NCI-H2081 (cell line): ENCODE measurements at places on chromosomes 11 and 22.

DNA sequence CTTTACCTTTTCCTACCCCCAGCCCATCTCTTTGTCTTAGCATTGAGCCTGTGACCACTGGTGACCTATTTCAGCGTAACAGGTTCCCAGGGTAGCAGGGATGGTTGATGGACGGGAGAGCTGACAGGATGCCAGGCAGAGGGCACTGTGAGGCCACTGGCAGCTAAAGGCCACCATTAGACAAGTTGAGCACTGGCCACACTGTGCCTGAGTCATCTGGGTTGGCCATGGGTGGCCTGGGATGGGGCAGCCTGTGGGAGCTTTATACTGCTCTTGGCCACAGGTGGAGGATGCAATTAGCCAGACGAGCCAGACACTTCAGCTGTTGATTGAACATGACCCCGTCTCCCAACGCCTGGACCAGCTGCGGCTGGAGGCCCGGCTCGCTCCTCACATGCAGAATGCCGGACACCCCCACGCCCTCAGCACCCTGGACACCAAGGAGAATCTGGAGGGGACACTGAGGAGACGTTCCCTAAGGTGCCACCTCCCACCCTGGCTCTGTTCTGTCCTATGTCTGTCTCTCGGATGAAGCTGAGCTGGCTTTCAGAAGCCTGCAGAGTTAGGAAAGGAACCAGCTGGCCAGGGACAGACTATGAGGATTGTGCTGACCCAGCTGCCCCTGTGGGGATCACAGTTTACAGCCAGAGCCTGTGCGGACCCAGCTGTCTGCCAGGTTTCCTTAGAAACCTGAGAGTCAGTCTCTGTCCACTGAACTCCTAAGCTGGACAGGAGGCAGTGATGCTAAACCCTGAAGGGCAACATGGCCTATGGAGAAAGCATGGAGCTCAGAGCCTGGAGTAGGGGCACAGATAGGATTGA, 29.8 kb downstream of the PIK3IP1 start:
- DNase-seq: no peak

- DNase-seq: no peak
Observed at GRCh38 chr11:78832226-78832947, 257.7 kb upstream of the NARS2 start.

DNA sequence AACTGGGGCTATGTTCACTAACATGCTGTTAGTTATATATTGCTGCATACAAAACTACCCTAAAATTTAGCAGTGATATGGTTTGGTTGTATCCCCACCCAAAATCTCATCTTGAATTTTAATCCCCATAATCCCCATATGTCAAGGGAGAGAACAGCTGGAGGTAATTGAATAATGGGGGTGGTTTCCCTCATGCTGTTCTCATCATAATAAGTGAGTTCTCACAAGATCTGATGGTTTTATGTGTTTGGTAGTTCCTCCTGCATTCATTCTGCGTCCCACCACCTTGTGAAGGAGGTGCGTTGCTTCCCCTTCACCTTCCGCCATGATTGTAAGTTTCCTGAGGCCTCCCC, 10.0 kb upstream of the PATL1 start:
- DNase-seq: no peak

DNA sequence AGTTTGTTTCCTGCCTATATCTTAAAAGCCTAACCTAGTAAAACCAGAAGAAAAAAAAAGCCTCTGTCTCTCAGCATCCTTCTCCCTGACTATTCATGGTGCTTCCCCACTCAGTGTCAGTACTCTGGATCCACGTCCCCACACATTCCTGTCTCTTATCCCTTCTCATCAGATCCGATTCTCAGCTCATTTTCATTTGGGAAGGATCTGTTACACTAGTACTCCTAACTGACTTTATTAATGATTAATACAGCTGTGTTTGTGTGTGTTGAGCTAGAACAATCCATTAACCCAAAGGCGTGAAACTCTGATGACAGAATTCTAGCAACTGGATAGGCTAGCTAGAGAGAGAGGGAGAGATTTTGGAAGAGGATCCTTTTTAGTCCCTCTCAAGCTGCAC, 1.5 kb downstream of the PRRG4 start:
- DNase-seq: no peak

DNA sequence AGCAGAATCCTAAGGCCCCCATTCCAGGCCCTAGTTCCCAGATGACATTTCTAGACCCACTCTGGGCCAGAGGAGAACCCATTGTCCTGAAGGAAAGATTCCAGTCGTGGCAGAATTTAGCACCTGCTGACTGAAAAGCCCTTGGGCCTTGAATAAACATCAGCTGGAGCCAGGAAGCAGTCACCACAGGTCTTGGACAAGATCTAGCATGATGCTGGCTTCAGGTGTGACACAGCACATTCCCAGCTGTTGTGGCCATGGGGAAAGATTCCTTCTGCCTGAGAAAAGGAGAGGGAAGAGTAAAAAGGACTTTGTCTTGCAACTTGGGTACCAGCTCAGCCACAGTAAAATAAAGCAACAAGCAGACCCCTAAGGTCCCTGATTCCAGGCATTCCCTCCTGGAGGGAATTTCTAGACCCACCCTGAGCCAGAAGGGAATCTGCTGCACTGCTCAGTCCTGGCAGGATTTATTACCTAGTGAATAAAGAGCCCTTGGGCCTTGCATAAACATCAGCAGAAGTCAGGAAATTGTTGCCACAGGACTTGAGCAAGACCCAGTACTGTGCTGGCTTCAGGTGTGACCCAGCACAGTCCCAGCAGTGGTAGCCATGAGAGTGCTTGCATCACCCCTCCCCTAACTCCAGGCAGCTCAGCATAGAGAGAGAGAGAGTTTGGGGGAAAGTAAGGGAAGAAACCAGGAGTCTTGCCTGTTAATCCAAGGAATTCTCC, 42.5 kb upstream of the PAMR1 start:
- DNase-seq: no peak

- no peak for DNase-seq
Observed at GRCh38 chr22:44721213-44721612, 19.2 kb downstream of the PRR5 start.

GRCh38 chr22:28075358-28075981, 156.4 kb upstream of the PITPNB start:
- DNase-seq: no peak

DNA sequence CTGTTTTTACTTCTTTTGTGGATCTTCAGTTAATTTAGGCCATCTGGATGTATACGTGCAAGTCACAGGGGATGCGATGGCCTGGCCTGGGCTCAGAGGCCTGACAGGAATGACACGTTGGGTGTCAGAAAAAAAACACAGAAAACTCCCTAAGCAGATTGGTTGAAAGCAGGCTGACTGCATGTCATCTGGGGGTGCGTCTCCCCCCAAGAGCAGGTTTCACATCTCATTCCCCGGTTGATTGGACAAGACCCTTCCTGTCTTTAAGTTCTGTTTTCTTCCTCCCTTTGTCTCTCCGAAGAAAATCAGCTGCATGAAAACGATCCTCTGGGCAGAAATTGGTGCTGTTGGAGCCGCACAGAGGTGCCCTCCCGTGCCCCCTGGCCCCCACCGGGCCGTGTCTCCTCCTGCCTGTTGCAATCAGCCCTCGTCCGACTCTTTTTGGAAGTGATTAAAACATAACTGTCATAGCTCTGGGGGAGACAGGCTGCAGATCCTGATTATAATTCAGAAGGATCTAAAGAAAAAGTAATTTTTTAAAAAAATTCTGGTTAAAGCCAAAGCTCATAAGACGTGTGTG, 71.8 kb upstream of the PARVG start:
- no peak for DNase-seq

GRCh38 chr11:126473269-126473668, 117.8 kb downstream of the ST3GAL4 start:
- DNase-seq: no peak

DNA sequence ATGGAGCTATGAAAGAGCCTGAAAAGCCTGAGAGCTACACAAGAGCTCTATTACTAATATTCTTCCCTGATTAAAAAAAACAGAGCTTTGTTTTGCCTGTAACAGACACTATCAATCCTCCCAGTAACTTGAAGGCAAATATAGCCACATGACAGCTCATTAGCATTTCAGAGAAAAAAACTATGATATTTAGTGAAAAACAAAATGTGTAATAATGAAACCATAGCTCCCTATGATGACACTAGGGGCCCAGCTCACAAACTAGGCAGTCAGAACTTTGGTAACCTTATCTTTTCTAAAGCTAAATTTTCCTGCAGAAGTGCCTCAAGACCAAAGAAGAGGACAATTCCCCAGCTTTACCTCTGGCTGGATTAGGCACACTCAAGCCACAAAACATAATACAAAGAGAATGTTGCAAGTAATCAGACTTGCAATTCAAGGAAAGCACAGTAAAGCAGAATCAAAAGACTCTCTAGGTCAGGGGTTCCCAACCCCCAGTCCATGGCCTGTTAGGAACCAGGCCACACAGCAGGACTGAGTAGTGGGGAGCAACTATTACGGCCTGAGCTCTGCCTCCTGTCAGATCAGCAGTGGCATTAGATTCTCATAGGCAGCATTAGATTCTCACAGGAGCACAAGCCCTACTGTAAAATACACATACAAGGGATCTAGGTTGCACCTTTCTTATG, 53.3 kb downstream of the MRTFA start:
- no peak for DNase-seq
